ENCODE measurements at places on chromosomes 1 and 21.

GRCh38 chr1:200925831-200926230, 31.1 kb downstream of the INAVA start:
- no peak for DNase-seq

DNA sequence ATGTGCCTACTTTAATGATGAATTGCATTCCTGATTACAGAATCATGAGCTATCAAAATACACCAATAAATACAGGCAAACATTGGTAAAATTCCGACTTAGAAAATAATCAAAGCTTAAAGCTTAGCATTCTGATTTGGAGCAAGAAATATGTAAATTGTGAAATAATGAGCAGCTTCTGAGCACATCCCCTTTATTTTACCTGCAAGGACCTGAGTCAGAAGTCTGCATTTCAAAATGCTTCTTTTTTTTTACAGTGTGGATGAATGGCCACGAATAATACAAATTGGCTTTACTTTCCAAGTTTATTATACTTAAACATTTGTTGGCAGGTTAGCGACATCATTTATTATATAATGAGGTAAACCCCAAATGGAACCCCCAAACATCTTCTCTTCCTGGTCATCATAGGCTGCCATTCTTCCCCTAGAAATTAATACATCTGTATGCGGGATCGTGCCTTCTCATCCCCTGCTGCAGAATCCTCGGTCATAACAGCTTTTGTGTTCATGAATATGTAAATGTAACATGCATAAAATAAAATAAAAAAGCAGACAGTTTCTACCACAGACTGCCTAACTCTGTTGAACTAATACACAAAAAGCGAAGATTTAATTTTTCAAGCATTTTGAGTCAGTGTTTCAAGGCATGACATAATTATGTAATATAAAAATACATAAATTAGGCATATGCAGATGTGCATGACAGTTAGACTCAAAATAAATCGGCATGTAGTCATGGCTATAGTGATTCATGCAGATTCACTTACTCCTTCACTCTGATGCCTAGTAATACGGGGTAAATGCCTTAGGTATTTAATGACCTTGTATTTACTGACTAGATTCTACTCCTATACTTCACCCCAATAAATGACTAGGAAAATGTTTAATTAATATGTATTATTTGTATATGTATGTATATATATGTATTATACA, 339.7 kb downstream of the USP25 start:
- DNase-seq, result no peak

GRCh38 chr1:233389893-233390292, 62.4 kb downstream of the MAP3K21 start:
- no peak for DNase-seq

DNA sequence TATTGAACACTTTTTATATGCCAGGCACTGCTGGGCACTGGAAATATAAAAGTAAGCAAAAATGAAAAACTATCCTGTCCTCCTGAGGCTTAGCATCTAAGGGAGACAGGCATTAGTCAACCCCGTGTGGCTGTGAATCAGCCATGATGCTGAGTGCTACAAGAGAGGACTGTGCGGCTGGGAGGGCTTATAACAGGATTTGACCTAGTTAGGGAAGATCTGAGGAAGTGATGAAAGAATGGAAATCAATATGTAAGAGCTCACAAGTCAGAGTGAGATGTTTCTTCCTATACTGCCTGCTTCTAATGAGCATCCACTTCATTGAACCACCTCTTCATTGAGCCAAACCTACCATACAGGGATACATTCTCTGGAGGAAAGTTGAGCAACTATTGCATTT, 15.1 kb downstream of the TRIM45 start:
- no peak for DNase-seq

GRCh38 chr1:175200678-175201521, 8.3 kb upstream of the KIAA0040 start:
- DNase-seq, result peak; percentile 81

DNA sequence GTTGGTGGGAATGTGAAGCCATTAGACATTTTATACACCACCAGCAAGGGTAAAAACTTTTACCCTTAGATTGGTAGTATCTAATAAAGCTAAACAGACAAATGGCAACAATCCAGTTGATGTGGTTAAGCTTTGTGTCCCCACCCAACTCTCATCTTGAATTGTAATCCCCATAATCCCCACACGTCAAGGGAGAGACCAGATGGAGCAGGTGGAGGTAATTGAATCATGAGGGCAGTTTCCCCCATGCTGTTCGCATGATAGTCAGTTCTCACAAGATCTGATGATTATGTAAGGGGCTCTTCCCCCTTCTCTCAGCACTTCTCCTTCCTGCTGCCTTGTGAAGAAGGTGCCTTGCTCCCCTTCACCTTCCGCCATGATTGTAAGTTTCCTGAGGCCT, 602.3 kb downstream of the NUF2 start:
- DNase-seq, result no peak

GRCh38 chr1:178643349-178643748, 81.7 kb upstream of the RALGPS2 start:
- DNase-seq, result no peak

DNA sequence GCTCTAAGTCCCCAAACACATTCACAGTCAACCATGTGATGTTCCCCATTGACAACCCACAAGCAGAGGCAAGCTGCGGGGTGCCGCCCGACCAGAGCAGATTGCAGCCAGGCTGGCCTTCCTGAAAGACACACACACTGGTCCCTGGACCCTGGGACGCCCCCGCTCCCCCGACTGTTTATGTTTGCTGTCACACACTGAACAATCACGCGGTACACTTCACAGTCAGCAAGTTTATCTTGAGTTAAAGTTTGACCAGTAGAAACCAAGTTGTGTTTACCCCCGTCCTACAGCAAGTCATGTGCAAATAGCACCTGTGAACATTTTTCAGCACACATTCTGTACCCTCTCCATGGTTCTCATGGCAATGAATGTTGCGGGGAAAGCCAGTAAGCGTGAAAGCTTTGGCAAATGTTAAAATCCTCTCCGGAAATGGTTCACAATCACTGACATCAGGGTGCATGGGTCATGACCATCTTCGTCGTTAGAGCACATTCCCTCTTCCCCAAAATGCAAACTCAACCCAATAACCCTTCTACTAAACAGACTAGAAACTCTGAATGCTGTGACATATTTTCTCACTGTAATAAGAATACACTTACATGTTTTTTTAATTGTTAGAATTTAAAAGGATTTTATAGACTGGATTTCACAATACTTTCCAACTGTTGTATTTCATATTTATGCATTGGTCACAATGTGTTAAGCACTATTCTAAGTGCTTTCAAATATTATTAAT, 33.3 kb upstream of the IRF2BP2 start:
- DNase-seq, result peak; percentile 72

GRCh38 chr1:233722212-233722979, 108.5 kb downstream of the KCNK1 start:
- no peak for DNase-seq

GRCh38 chr1:6627841-6628545, 3.3 kb downstream of the THAP3 start:
- no peak for DNase-seq

DNA sequence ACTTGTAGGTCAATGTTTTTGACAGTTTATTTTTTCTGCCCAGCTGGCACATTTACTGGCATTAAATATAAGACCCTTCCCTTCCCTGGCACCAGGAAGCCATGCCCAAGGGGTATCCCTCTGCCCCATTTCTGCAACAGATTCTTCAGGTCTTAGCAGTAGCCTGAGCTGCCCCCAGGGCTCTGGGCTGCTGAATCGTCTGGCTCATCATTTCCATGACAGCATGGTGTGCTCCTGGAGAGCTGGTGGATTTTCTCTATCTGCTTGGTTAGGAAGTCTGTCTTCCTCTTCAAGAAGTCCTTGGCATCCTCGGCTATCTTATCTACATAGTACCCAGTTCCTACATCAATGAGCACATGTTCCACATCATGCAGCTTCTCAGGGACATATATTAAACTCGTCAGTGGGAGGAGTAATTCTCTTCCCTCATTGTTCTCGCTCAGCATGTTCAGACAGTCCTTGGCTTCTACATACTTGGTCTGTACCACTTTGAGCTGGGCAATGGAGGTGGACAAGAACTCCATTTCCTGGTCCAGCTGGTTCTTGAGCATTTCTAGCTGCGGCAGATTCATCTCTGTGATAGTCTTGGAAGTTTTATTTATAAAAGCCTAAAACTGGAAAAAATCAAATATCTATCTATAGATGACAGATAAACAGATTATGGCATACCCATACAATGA, 23.5 kb downstream of the MIA3 start:
- DNase-seq, result no peak

- no peak for DNase-seq
Measured at GRCh38 chr1:198259333-198260074, 102.7 kb downstream of the NEK7 start.

DNA sequence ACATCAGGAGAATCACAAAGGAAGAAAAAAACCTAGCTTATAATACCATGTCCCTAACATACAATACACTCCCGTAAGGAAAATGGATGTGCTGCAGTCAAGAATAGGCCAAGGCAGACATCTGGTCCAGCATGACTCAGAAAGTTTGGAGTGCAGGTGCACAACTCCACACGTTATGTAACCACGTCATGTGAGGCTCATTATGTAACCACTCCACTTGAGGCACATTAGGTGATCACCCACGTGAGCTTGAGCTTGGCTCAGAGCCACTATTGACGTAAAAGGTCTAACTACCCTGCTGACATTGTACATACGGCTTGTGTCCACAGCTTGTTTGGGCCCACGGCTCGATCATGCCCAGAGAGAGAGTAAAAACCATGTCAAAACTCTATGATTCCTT, 99.8 kb upstream of the C1orf21 start:
- DNase-seq, result no peak

DNA sequence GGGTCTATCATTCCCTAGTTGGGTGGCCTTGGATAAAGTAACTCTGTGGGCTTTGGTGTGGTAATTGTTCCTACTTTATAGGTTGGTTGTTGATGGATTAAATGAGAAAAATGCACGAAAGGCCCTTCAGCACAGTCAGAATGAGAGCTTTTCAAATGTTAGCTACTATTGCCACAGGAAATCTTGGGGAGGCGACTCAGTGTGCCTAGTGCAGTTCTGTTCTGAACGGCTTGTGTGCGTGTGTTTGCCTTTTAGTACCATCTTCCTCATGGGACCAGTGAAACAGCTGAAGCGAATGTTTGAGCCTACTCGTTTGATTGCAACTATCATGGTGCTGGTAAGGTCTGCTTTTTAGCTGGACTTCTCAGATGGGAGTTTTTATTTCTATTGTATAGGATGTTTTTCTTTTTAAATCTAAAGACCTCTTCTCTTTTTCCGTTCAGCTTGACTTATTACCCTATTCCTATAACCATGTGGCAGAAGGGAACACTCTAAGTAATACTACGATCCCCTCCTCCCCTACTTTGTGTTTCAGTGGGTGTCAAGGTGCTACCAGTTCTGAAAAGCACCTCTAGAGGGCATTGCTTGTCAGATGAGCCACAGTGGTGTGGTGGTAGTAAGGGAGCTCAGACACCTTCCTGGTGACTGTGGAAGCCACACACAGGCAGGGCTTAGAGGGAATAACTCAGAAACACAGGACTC, 9.2 kb downstream of the SFT2D2 start:
- peak; percentile 17 for DNase-seq

GRCh38 chr1:201307231-201307630, 23.9 kb downstream of the PKP1 start:
- no peak for DNase-seq

GRCh38 chr1:195328681-195329080, 1279.6 kb downstream of the KCNT2 start:
- no peak for DNase-seq

DNA sequence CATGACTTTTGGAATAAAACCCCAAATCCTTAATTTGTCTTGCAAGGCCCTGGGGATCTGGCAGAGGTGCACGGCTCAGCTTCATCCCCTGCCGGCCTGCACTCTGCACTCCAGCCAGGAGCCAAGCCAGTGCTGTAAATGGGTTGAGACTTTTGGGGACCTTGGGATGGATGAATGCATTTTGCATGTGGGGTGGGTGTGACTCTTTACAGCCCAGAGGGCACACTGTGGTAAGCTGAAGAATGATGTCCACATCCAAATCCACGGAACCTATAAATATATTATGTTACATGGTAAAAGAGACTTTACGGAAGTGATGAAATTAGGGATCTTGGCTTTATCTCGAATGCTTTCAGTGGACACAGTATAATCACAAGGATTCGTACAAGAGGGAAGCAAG, 177.8 kb downstream of the EDEM3 start:
- DNase-seq, result no peak

DNA sequence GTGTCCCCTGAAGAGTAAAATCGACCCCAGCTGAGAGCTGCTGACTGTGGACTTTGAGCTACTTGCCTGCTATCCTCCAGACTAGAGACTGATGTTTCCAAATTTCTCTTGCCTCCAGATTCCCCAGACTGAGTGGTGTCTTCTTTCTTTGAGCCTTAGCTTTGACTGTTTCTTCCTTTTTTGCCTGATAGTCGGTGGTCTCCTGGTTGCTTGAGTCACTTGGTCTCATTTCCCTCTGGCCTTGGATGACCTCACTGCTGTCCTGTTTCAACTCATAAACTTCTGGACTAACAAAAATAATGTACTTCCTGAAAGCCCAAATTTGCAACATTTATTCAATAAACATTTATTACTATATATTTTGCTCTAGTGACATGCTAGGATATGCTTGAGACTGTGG, 52.9 kb upstream of the DIPK1A start:
- DNase-seq, result no peak

GRCh38 chr1:217620814-217621213, 10.1 kb downstream of the GPATCH2 start:
- no peak for DNase-seq

DNA sequence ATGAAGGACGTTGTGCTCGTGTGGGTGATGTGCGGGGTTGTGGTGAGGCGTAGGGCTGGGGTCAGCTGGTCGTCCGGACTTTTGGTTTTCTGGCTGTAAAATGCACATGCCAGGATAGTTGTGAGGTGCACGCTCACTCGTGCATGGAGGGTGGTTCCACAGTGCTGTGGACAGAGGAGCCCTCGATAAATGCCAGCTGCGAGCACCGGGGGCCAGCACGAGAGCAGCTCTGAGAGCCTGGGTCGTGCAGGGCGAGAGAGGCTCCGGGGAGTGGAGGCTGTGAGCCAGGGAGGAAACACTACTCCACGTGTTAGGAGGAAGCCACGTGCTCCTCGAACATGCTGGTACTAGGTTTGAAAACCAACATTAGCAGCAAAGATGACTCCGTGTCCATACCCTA, 39.4 kb downstream of the COL18A1 start:
- DNase-seq, result no peak

DNA sequence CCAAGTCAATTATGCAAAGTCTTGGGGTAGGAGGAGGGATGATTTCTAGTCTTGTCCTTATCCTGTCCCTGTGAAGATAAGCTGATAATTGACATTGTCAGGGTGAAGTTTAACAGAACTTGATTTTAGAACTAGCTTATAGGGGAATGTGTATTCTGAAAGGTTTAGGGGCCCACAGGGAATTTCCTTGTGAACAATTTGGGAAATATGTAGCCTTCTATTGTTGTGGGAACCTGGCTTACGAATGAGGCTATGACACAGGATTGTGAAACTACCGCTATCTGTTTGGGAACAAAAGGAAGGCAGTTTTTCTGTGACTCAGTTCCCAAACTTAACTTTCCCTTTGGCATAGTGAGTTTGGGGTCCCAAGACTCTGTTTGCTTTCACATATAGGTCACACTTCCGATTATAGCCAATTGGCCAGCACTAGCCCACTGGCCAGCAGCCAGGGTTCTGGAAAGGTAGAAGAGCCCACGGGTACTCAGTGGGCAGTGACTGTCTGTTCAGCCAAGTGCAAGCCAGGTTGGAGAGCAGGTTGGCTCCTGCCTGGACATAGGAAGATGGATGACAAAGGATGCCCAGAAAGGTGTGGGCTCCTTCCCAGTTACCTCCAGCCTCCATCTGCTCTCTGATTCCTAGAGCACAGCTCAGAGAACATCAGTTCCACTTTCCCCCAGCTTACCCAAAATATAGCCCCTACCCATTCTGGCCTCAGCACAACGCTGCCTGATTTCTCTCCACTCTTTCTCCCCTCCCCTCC, 35.5 kb downstream of the H3-3A start:
- no peak for DNase-seq
